ENCODE measurements at places on chromosomes 13 and 19.
A peak's percentile ranks its signal among the peaks of the same experiment; 100 is the strongest.

GRCh38 chr13:94352057-94352456 lies 127.4 kb downstream of the DCT start:
- no peak for DNase-seq

GRCh38 chr13:71624653-71625600 lies 242.1 kb downstream of the DACH1 start:
- no peak for DNase-seq

GRCh38 chr13:25922376-25922775 lies 129.4 kb downstream of the SHISA2 start:
- no peak for DNase-seq

- DNase-seq, result no peak
These were observed 1440.3 kb downstream of the PCDH9 start for GRCh38 chr13:65789815-65790214.

DNA sequence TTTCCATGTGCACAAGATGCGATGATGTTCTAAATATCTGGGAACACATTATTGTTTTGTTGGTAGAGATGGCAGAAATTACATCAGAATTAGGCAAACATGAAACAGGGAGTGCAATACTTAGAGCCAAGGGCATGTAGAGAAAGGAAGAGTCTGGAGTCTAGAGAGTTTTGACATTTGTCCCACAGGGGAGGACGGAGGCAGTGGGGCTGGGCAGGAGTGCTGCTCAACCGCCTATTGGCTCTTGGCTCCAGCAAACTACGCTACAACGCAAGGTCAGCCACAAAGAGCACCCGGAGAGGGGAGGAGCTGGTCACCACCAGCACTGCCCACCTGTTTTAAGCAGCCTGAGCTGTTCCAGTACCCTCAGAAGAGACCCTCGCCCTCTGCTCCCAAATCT lies 108.3 kb downstream of the ABCC4 start:
- DNase-seq, result no peak

- no peak for DNase-seq
These were observed 66.0 kb upstream of the TNFRSF19 start for GRCh38 chr13:23504180-23504579.

DNA sequence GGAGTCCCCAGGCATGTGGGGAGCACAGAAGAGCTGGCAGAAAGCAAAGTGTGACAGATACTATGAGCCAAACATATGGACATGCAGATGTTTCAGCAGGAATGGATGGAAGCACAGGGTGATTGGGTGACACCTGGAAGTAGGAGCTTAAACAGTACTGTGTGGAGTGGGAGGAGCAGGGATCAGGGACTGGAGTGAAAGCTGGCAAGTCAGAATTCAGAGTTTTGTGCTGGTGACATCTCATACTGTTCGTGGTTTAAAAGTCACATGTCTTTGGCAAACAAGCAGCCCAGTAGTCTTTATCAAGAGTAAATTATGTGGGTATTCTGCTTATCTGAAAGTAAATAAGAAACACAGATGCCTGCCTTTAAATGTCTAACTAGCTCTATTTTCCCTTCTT lies 408.2 kb downstream of the COG6 start:
- no peak for DNase-seq

DNA sequence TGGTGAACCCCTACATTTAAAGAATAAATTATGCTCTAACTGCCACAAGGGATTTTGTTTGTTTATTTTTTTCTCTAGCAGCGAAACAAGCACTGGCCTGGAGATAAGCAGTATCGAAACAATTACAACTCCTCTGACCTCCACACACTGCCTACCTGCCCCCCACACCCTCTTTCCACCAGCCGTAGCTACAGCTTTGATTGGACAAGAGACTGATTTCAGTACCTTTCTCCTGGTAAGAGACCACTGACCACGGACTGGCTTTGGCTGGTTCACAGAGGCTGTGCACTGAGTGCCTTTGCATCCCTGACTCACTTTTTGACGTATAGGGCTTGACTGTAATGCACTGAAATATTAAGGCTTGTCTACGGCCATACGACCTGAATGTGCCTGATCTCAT lies 7.4 kb upstream of the ZDHHC20 start:
- no peak for DNase-seq

DNA sequence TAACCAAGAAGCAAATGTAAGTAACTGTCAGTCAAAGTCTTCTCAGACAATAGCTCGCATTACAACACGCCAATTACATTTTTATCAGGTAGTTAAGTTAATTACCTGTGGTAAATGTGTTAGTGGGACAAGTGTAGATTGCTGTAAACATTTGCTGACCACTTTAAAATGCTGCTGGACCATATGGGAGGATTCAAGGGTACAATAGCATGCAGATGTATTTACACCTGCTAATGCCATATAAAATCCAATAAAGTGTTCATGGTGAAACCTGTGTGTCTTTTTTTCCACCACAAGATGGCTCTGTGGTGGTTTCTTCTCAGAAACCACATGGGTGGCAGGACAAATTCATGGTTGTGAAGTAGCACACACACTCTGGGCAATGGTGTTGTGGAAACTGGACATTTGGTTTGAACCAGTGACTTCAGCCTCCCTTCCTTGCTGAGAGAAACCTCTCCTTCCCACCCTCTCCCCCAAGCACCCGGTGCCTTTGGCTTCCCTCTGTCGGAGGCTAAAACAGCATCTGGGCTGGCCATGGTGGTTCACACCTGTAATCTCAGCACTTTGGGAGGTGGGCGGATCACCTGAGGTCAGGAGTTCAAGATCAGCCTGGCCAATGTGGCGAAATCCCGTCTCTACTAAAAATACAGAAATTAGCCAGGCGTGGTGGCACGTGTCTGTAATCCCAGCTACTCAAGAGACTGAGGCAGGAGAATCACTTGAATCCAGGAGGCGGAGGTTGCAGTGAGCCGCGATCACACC lies 18.1 kb upstream of the GTF3A start:
- DNase-seq, result peak; percentile 27

DNA sequence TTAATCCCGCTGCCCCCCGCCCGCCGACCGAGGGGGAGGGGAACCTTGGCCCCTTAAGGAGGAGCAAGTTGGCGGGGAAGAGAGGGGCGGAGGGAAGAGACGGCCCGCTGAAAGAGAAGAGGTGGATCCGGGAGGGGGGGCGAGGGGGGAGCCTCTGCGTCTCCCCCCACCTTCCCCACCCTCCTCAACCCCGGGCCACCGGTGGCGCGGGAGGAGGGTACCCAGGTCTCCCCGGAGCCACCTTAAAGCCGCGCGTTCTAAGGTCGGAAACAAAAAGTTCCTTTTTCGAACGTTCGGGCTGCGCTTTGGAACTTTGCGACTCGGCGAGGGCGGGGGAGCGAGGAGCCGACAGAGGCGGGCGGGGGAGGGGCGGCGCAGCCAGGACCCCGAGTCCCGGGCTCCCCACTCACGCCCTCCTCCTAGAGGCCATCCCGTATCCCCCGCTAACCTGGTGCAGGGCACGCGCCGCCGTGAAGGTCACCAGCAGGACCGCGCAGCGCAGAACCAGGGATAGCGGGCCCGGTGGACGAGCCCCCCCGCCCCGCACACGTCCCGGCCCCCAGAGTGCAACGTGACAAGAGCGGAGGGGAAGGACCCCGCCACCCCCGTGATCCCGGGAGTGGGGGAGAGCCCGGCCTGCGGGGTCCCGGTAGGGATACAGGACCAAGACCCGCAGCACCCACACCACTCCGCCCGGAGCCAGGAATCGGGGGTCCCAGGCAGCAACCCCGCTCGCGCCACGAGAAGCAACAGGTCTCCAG lies 659 bp downstream of the ERF start:
- DNase-seq, result peak; percentile 79

DNA sequence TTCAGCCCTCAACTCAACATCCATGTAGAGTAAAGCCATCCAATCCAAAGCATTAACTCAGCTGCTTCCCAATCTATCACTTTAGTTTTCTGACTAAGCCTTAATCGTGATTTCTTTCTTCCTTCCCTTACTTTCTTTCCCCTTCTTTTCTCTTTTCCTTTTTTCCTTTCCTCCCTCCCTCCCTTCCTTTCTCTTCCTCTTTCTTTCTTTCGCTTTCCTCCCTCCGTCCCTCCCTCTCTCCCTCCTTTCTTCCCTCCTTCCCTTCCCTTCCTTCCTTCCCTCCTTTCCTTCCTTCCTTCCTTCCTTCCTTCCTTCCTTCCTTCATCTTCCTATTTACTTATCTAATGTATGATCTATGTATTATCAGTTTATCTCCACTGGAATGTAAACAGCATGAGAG lies 71.2 kb downstream of the ERCC5 start:
- no peak for DNase-seq

All from activated T-cell treated with anti-CD3 and anti-CD28 coated beads, Interleukin-2, amount 50 U/mL, for 1 hour (primary cell).